Stimulated activated CD4-positive, alpha-beta T cell treated with anti-CD3 and anti-CD28 coated beads, Interleukin-2, amount 100 ng/mL, for 48 hours (primary cell): ENCODE measurements at places on chromosomes 6 and 20.

GRCh38 chr20:47249913-47250312 is 106.6 kb downstream of the ZMYND8 start:
- no peak for DNase-seq

GRCh38 chr6:28940858-28941683 is 17.3 kb upstream of the TRIM27 start:
- peak; percentile 81 for DNase-seq

- DNase-seq, result peak; percentile 41
Observed at GRCh38 chr6:142802124-142802523, 142.9 kb downstream of the HIVEP2 start.

GRCh38 chr6:33944686-33945411 is 141.0 kb upstream of the MLN start:
- no peak for DNase-seq

DNA sequence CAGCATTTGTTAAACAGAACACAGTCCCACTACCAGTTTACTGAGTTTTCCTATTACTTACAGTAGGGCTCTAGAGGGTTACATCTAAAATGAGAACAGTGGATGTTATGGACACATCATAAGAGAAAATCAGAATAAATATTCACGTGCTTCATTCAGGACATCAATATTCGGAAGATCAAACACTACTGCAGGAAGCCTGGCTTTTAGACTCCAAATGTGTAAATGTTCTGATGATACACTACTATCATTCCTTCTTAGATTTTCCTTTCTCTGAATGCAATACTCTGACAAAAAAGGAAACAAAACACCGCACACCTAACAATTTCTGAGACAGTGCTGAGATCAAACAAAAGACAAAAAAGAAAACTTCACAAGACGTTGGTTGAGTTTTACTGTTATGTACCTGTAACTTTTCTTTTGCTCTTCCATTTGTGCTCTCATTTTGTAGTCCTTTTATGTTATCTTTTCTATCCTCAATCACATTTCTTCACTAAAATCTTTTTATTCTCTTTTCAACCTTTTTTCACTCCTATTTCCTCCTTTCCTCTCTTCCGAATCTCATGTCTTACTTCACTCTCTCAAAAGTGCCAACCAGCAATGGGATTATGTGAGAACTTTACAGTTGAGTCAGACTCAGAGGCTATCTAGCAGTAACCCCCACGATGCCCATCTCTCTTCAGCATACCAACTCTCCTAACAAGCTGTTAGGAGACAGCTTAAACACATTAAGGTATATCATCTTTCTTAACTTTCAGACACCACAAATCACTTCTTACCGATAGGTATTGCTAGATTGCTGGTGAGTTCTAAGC is 1.7 kb downstream of the FAM184A start:
- no peak for DNase-seq

DNA sequence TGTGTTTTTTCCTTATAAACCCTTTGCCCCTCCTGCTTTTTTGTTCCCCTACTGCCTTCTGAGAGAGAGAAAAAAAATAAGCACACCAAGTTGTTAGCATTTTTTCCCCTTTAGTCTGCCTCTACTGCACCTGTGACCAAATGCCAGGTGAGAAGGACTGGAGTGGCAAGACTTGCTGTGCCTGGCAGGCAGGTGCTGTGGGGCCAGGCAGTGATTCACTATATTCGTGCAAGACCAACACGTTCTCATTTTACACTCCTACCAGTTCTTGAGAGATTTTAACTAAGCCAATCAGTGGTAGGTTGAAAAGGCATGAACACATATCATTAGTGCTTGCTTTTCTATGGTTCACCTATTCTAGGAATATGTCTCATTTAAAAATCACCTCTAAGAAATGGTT is 109.7 kb downstream of the FIG4 start:
- no peak for DNase-seq

GRCh38 chr20:49889001-49889934 is 26.1 kb downstream of the SPATA2 start:
- no peak for DNase-seq

- no peak for DNase-seq
Observed at GRCh38 chr6:82741996-82742385, 323.6 kb downstream of the UBE3D start.

DNA sequence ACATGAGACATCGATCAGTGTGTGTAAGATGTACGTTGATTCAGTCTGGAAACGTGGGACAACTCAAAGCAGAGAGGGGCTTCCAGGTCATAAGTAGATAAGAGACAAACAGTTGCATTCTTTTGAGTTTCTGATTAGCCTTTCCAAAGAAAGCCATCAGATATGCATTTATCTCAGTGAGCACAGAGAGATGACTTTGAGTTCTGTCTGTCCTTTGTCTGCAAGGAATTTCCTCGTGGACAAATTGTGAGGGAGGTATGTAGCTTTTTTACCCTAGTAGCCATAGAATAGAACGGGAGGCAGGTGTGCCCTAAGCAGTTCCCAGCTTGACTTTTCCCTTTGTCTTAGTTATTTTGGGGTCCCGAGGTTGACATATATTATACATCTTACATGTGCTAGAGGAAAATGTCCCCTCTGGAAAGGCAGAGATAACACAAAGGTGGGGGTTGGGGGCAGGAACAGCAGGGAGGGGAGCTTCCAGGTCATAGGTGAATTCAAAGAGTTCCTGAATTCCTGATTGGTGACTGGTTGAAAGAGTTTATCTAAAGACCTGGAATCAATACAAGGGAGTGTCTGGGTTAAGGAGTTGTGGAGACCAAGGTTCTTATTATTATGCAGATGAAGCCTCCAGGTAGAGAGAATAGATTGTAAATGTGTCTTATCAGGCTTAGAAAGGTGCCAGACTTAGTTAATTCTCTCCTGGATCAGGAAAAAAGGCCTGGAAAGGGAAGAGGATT is 237.0 kb downstream of the NFATC2 start:
- no peak for DNase-seq

DNA sequence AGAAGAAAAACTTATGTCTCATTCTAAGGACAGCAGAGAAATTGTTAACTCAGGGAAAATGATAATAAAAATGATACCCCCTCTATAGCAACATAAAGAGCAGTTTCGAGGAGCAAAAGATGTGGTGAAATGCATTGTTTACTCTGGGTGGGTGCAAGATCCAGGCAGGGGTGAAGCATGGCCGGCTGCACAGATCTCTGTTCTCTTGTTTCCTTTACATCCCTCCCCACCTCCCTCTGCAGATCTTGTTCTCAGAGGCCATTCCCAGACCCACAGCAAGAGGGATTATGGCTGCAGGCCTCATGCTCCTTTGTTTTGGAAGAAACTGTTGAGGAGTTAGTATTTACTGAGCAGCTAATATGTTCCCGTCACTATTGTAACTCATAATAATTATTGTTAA is 1.8 kb downstream of the BTN3A1 start:
- no peak for DNase-seq
